ENCODE measurements at places on chromosomes 13 and 19.

DNA sequence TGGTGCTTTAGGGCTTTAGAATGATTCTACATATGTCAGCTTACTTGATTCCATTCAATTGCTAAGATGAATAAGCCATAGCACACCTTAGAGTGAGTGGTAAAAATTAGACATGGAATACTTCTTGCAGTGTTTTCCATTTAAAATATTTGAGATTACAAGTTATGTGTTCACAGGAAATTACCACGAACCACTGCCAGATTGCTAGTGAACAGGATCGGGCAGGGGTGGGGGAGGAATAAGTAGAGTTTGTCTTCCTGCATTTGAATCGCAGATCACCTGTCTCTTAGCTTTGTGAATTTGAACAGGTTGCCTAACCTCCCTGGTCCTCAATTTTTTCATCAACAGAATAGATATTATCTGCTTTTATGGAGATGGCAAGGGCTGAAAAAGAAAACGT is 124.6 kb downstream of the GGACT start:
- DNase-seq: no peak

DNA sequence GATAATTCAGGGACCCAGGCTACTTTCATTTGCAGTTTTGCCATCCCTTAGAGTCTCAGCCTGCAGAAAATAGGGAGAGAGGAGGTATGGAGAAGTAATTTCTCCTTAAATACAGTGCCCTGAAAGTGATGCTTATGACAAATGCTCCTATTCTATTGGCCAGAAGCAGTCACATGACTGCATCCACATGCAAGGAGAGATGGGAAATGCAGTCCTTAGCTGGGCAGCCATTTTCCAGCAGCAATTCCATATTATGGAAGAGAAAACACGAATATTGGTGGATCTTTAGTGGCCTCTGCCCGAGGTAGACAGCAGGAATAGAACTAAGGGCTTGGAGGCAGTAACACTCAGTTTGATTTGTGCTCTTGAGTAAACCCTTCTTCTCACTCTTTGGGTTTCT is 39.4 kb downstream of the VAV1 start:
- peak; percentile 41 for DNase-seq

DNA sequence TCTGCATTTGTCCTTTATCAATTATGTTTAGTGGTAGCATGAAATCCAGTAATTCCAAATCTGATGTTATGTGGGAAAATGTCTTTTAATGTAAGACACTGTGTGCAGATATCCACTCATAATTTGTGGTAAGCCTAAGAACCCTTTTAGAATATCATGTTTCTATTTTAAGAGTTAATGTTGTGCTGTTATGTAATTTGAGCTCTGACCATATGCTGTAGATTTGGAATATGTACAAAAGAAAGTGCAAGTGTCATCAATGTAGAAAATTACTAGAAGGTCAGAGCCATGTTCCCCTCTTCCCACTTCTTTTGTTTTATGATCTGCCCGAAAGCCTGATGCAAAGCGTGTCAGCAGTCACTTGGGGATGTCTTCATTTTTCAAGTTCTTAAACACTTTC is 44.5 kb downstream of the SCEL start:
- DNase-seq: no peak

GRCh38 chr13:30918662-30919405 is 12.8 kb downstream of the MEDAG start:
- DNase-seq: no peak

- no peak for DNase-seq
Observed at GRCh38 chr19:291006-291521, at the start of gene PLPP2. PLPP2 (minus strand) TSS chr19:291403; CDS start chr19:291336, 67 bp downstream.

GRCh38 chr19:50705422-50706019 is 14.1 kb downstream of the SHANK1 start:
- peak; percentile 26 for DNase-seq

DNA sequence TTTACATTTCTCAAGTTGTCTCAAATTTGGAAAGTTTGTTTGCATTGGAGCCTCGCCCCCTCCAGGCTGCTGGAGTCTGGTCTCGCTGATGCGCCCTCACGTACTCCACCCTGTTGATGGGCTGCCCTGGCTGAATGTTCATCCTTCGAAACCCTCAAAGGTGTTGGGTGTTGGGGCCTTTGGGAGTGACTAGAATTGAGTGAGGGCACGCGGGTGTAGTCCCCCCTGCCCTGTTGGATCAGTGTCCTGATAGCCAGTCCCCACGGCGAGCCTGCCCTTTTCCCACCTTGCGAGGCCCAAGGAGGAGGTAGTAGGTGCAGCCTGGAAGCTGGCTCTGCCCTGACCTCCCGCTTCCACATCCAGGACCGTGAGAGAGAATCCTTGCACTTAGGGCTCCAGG is 14.8 kb downstream of the TFDP1 start:
- no peak for DNase-seq

DNA sequence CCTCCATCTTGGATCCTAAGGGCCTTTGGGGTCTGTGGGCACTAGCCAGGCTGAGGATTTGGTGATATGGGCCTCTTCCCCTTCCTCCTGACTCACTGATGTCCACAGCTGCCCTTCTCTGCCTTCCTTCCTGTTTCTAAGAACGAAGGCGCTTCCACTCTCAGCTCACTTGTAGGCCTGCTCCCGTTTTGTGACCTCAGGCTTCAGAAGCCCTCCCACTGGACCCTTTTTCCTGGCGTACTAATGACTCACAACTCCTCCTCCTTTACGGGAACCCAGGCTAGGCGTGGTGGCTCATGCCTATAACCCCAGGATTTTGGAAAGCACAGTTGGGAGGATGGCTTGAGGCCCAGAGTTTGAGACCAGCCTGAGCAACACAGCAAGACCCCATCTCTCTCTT is 55.6 kb downstream of the TMED1 start:
- peak; percentile 7 for DNase-seq

DNA sequence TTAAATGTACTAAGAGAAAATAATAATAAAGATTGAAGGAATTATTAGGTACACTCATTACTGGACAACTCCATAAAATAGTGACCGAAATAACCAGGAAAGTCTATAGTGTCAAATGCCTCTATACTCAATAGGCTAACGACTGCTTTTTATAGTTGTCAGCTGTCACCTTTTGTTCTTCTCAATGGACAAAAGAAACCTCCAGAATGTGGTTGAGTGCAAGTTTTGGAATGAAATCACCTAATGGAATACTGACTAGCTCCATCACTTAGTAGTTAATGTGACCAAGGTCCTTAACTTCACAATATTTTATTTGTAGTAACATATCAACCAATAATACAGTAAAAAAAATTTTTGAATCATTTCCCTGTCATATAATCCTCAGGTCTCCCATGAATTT is 18.1 kb downstream of the TSC22D1 start:
- DNase-seq: no peak

DNA sequence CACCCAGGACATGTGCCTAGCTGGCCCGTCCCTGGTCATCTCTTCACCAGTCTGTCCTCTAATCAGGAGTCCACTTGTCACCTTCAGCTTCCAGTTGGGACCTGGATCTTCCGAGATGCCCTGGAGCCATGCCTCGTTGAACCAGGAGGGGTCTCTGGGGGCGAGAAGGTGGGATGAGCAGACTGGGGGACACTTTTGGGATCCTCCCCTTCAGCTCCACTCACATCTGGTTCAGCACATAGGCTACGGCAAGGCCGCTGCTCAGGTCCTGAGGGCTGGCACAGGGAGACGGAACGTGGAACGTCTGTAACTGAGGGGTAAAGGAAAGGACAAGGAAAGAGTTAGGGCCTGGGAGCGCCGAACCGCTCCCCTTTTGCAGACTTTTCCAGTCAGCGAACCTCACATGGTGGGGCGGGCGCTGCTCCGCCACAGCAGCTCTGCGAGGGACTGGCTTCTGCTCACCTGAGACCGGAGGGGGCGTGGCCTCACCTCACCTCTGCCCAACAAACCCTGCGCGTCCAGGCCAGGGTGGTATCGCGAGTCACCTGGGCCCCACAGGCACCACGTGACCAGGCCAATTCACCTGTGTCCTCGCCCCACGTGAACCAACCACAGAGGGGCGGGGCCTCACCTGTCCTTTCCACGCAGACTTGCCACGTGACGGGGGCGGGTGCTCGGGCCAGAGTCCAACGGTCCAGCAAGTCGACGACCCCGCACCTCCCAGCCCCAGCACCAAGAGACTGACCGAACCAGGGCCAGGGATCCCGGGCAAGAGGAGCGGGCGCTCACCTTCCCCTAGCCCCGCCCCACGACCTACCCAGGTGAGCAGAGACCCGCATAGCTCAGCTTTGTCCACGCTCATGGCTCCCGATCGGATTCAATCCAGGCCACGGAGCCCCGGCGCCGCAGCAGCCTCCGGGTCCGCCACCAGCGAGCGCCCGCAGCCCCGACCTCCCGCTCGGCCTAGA is at the start of gene HOOK2:
Gene HOOK2 (minus strand): TSS at position 965 of the 968 bp plus-strand sequence. CDS start 103 bp downstream, at position 862.
- peak; percentile 71 for DNase-seq

GRCh38 chr13:32501064-32501463 is 37.5 kb downstream of the N4BP2L2 start:
- DNase-seq: no peak

- DNase-seq: no peak
Observed at GRCh38 chr19:13629687-13630357, 123.5 kb upstream of the CACNA1A start.

DNA sequence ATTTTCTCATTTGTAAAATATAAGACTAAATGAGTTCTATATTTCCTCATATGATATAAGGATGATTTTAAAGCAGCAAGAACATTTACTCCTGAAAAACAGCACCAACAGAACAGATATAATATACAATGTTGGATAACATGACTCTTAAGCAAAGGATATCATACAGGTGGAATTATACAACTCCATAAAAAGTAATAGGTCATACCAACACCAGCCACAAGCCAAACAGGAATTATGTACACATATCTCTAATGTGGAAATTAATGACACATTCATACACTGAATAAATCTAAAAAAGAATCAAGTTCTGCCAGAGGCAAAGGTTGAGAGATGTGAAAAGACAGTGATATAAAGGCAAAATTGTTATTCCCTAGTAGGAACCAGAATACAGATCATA is 25.9 kb downstream of the INTS6 start:
- no peak for DNase-seq

GRCh38 chr13:111880185-111880584 is 186.8 kb upstream of the SOX1 start:
- DNase-seq: no peak

DNA sequence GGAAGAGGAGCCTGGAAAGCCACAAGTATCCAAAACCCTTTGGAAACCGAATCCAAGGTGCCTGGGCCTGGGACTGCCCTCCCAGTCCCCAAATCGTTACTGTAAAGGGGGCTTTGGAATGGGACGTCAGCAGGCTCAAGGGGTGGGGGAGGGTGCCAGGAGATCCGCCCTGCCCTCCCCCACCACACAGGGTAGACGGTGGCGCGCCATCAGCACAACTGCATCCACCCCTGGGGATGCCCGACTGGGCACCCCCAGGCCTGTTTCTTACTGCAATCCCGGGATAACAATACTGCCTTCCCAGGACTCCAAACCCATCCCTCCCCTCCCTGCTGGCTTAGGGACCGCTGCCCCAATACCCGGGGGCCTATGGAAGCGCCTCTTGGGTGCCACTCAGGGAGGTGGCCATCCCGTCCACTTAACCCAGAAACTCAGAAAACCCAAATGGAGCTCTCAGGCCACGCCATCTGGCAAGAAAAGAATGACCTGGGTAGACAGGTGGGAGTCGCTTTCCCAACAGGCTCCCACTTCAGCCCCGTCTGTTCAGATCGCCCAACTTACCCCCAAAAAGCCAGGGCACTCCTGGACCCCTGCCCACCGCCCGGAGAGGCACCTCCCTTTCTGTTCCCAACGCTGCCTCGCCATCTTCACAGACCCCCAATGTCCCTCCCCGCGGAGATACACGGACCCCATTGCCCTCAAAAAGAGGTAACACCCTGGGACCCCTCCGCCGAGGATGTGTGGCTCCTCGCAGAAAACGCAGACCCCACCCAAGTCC is 2.4 kb downstream of the KLF16 start:
- no peak for DNase-seq

DNA sequence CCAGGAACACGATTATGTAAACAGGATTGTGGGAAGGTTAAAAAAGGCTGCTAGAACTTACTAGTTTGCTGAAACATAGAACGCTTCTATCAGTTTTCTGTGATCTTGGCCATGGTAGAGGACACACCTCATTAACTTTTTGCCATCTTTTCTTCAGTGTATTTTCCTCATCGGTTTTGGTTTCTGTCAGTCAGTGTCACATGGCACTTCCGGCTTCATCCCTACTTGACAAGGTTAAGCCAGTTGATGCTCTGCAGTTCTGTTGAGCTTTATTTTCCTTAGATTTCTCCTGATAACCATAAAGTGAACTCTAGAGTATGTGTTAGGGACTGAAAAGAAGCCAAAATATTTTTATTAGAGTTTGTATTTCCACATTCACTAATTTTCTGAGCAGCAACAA is 147.5 kb downstream of the NDFIP2 start:
- no peak for DNase-seq

- DNase-seq: no peak
Observed at GRCh38 chr13:42633495-42633894, 59.5 kb downstream of the TNFSF11 start.

- peak; percentile 57 for DNase-seq
Observed at GRCh38 chr19:15812060-15812722, 3.3 kb downstream of the OR10H1 start.

DNA sequence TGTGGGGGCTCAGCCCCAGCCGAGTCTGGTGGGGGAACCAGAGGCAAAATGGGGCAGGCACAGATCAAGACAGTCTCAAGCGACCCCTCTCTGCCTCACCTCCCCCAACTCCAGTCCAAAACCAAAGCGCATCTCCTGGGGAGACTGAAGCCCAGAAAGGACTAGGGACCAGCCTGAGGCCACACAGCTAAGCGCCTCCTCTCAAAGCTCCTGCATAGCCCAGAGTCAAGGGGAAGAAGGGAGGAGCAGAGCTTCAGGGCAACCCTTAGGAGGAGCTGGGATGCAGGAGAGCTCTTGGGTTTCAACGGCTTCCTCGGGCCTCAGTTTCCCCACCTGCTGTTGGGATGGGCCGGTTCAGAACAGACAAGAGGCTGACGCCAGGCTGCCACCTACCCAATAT is 19.9 kb upstream of the SEMA6B start:
- no peak for DNase-seq

DNA sequence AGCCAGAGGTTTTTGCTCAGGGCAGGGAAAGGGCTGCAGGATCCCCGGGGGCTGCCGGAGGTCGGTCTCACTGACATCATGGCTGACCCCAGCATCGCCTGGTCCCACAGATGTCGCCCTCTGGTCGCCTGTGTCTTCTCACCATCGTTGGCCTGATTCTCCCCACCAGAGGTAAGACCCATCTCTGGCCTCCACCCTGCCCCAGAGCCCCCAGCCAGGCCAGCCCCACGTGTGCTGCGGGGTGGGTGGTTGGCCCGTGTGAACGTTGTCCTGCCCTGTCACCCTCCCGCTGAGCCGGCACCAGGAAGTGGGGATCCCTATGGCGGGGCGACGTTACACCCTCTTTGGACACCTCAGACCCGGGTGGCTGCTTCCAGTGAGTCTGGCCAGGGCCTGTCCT is 906 bp downstream of the FXYD5 start:
- peak; percentile 25 for DNase-seq

Data from CD4-positive, alpha-beta T cell treated with Interleukin-17A for 1 hour (primary cell).